ENCODE measurements at places on chromosomes 12 and 14.
A peak's percentile ranks its signal among the peaks of the same experiment; 100 is the strongest.

- DNase-seq, result peak; percentile 88
These were observed 42.7 kb downstream of the TMBIM6 start for GRCh38 chr12:49783917-49784676.

DNA sequence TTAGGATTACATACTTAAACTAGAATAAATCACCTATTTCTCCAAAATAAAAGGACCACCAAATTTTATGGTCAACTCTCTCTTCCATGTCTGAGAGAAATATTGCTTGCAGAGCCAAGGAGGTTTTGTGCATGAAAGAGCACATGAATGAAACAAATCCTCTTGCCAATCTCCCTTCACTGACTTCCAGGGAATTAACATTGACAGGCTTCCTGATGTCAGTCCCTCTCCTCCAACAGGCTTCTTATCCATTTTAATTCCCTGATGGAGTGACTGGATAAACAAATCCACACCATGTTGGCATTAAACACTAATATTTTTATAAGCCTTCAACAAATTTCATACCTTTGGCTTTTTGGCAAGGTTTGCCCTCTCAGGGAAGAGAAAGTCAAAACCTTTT, 45.3 kb upstream of the CNTN1 start:
- no peak for DNase-seq

DNA sequence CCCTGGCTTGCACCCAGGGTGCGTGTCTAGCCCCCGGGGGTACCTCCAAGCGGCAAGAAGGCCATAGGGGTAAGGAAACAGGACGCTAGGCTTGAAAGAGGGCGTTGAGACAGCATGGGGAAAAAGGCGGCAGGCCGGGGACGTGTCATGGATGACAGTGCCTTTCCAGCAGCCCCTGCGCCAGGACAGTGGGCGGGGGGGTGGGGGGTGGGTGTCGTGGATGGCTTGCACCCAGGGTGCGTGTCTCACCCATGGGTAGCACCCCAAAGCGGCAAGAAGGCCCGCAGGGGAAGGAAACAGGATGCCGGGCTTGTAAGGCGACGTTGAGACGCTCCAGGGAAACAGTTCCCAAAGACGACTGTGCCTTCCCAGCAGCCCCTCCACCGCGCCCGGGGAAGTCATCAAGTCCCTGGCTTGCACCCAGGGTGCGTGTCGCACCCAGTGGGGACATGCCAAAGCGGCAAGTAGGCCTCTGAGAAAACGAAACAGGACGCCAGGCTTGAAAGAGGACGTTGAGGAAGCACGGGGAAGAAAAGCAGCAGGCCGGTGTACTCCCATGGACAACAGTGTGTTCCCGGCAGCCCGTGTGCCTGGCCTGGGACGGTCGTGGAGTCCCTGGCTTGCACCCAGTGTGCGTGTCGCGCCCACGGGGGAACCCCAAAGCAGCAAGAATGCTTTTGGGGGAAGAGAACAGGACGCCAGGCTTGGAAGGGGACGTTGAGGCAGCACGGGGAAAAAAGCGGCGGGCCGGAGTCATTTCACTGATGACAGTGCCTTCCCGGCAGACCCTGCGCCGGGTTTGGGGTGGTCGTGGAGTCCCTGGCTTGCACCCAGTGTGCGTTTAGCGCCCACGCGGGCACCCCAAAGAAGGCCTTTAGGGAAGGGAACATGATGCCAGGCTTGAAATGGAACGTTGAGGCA, 163.5 kb upstream of the ALG10B start:
- DNase-seq, result no peak

GRCh38 chr14:52014601-52015267, 25.4 kb downstream of the RTRAF start:
- DNase-seq, result no peak

GRCh38 chr14:21313512-21313911, 33.6 kb downstream of the RPGRIP1 start:
- no peak for DNase-seq

- DNase-seq, result no peak
These were observed 520.5 kb upstream of the STXBP6 start for GRCh38 chr14:25570483-25570882.

GRCh38 chr12:753611-754472, 1.5 kb downstream of the WNK1 start:
- peak; percentile 47 for DNase-seq

GRCh38 chr14:59698793-59699192, 122.2 kb upstream of the CCDC175 start:
- DNase-seq, result peak; percentile 11

DNA sequence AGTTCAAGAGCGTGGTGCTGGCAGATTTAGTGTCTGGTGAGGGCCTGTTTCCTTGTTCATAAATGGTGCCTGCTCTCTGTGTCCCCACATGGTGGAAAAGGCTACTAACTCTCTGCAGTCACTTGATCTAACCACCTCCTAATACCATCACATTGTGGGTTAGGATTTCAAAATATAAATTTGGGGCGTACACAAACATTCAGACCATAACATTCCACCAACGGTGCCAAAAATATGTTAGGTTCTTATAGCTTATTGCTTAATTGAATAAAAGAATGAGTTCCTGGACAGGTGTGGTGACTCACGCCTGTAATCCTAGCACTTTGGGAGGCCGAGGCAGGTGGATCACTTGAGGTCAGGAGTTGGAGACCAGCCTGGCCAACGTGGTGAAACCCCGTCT, 3.4 kb upstream of the DYRK2 start:
- no peak for DNase-seq

GRCh38 chr12:51240971-51241370, 2.3 kb downstream of the DAZAP2 start:
- DNase-seq, result peak; percentile 59

DNA sequence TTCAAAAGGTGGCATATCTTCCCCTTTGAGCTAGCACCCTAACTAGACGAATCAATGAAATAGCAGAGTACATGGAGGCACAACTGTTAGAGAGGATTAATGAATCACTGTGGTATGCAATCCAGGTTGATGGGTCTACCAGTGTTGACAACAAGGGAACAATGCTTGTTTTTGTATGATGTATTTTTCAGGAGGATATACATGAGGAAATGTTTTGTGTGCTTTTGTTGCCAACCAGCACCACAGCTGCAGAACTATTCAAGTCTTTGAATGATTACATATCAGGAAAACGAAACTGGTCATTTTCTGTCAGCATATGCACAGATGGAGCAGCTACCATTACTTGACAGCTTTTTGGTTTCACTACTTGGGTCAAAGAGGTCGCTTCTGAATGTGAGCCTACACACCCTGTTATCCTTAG, 142.6 kb downstream of the GPHN start:
- no peak for DNase-seq

GRCh38 chr14:21068521-21069387, 1.4 kb upstream of the ARHGEF40 start:
- DNase-seq, result peak; percentile 70

GRCh38 chr12:52903855-52904508, 894 bp downstream of the KRT8 start:
- DNase-seq, result peak; percentile 49

- no peak for DNase-seq
These were observed 91.9 kb downstream of the BBS10 start for GRCh38 chr12:76256321-76256720.

GRCh38 chr14:95226801-95227200, 69.5 kb upstream of the DICER1 start:
- DNase-seq, result no peak

DNA sequence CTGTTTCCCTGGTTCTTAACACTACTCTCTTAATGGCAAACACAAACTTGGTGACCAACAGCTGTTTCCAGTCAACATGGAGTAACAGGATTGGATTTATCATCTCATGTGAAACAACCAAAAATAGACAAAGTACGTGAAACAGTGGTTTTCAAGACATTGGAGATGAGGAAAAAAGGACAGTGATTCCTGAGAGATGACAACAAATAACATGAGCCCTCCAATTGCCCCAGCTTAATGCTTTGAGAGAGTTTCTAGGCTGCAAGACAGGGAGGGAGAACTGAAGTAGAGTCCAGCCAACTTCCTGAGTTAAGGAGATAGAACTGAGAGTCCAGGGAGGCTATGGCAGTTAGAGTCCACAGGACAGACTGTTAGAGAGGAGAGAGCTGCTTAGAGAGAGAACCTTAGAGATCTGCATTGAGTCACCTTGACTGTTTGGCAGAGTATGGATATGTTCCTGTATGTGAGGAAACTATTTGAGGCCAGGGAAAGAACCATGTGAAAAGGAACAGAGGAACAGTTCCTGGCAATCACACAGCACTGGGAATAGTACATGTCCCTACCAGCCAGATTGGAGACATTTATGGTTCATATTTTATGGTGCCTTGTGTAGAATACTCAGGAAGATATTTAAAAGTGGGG, 106.4 kb downstream of the PCNX1 start:
- no peak for DNase-seq

DNA sequence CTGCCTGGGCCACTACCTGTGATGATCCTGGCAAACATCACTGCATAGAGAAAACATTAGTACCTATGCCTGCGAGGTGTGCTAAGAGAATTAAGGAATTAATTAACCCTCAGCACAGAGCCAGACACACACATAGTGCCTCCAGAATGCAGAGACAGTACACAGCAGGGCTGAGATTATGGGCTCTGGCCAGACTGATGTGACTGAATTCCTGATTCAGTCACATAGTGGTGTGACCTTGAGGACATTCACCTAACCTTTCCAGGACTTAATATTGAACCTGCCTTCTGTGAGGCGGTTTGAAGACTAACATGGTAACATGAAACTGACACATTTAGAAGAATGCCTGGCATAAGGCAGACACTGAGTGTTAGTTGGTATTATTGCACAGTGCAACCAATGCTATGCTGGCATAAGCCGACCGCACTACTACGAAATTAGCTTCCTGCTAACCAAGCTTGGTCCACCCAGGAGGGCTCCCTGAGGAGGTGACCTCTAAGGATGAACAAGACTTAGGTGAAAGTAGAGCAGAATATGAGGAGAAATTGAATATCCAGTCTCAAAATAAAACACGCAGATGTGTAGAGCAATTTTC, 32.0 kb upstream of the SELPLG start:
- peak; percentile 17 for DNase-seq

DNA sequence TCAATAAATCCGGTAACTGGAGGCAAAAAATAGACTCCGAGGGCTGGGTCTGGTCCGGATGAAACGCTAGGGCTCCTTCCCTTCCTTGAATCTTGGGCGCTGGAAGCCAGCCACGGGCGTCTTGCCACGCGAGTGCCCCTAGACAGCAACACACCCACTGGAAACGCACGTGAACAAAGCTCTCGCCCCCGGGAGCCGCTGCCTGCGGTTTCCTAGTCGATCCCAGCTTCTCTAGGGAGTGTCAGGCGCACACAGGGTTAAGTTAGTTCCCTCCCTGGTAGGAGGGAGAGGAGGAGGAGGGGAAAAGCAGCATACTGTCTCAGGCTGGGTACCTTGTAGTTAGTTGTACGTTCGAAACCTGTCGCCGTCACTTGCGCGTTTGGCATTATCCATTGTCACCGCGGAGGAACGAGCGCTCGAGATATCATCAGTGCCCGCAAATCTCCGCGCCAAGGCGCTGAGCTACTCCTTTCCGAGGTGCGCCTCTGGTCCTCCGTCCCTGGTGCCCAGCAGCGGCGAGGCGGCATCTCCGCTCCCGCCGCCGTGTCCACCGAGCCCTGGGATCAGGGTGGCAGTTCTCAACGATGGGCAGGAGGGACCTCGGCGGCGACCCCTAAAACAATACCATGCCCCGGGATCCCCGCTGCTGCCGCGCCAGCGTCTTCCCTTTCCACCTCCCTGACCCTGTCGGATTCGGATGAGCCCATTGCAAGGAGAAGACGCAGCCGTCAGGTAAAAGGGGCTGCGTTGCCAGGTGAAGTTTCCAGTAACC, at the start of gene FLRT2:
FLRT2 (plus strand) TSS at position 342 of the 772 bp plus-strand sequence. CDS start 91,371 bp downstream, outside the sequence.
- peak; percentile 55 for DNase-seq

- peak; percentile 69 for DNase-seq
These were observed 371.8 kb upstream of the PRICKLE1 start for GRCh38 chr12:42961395-42961794.

- peak; percentile 99 for DNase-seq
These were observed 50.9 kb upstream of the CCT2 start for GRCh38 chr12:69534389-69534822.

DNA sequence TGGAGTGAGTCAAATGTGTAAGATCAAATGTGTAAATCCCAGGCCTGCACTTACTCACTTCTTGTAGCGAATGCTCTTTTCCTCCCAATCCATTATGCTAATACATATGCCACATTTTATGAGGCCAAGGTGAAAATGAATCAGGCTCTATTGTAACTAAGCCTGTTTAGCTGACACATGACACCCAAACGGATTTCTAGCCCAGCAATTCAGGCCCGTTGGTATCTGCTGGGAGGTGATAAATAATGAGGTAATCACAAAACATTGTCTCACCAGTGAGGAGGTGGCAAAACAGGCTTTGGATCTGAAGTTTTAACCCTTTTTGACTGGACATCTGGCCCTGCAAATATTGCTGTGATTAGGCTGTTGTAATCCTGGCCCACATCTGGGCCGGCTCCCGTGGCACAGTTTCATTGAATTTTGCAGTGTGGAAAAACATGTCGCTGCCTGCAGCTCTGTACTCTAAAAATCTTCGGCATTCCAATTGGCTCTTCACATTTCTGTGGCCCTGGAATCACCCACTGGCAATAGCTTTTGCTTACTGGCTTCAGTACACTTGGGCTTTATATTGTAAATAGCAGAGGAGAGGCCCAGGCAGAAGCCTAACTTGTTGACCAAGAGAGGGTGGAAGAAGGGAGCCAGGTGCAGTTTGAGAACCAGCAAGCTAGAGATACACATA, 106.1 kb downstream of the PAX9 start:
- DNase-seq, result no peak

- DNase-seq, result peak; percentile 61
These were observed 61.4 kb downstream of the VWF start for GRCh38 chr12:6062757-6063735.

DNA sequence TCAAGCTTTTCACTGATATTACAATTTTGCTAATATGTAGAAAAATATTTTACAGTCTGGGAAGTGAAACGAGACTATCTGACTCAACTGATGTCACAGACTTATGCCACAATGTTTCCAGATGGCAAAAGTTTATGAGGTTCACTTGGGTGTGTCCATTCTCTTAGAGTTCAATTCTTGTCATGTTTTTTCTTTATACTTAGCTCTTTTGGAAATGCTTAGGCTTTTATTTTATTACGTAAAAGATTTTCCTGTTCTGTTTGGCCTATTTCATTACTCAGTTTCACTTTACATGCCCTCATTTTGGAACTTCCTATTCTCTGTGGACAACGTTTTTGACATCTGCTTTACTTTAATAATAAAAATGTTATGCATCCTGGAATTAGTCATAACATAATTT, 2.1 kb upstream of the PDZRN4 start:
- DNase-seq, result no peak
